Right hindlimb (tissue), 1 donor: ENCODE measurements at places on chromosomes 3 and 15.
A peak's percentile ranks its signal among the peaks of the same experiment; 100 is the strongest.

- DNase-seq: no peak
These were observed 212.2 kb downstream of the RBMS3 start for GRCh38 chr3:29493109-29493508.

DNA sequence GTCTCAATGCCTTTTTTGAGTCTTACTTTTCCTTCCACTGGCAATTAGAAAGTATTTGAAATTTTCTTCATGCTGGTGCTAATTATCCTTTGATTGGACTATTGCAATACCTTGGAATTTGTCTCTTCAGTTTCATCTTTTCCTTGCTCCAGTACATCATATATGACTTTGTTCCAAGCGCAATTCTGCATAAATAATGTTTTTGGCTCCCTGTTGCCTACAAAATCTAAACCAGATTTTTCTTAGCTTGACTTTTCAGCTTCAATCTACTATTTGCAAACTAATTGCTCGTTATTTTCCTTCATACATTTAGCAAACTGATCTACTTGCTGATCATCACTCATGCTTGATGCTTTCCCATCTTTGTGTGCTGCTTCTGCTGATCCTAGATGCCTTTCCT is 230.8 kb upstream of the GPR149 start:
- DNase-seq: no peak

GRCh38 chr3:168951368-168951767 is 712.1 kb downstream of the MECOM start:
- no peak for DNase-seq

DNA sequence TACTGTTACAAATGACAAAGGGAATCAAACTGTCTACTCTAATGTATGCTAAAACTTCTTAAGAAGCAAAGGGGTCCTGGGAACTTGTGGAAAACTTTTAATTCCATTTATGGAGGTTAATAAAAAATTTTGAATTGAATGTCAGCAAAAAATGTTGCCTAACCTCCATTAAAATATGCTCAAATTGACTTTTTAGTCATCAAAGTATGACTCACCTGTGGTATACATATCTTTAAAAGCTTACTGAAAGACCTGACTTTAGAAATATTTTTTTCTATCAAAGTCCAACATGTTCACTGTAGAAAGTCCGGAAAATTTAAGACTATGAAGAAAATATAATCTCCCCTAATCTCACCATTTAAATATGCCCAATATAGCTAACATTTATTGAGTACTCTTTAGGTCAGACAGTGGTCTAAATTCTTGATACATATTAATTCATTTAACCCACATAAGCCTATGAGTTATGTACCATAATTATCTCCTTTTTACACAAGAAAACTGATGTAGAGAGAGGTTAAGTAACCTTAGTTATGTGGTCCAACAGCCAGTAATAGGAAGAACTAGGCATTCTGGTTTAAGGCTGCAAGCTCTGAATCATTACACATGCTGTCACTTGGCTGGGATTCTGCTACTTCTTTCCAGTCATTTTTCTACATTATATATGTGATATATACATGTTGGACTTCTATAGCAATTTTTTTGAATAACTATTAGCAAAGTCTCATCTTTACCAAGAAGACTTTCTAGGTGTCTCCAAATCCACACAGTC is 83.6 kb downstream of the PDZRN3 start:
- DNase-seq: no peak

GRCh38 chr15:93007994-93008393 is 81.0 kb downstream of the RGMA start:
- no peak for DNase-seq

DNA sequence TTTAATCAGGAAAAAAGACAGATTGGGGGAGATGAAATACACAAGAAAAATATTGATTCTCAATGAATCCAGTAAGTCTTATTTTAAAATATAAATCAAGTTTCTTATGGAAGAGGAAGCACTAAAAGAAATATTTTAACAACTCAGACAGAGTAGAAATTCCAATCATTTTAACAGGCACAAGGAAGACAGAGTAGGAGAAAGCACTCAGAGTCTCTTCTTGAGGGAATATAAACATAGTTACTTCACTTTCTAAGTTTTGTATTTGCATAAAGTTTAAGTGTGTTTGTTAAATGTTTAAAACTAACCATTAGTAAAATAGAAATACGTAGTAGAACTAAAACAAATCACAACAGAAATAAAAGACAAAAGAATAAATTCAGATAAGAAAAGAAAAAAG is 24.5 kb upstream of the RTP4 start:
- DNase-seq: no peak

DNA sequence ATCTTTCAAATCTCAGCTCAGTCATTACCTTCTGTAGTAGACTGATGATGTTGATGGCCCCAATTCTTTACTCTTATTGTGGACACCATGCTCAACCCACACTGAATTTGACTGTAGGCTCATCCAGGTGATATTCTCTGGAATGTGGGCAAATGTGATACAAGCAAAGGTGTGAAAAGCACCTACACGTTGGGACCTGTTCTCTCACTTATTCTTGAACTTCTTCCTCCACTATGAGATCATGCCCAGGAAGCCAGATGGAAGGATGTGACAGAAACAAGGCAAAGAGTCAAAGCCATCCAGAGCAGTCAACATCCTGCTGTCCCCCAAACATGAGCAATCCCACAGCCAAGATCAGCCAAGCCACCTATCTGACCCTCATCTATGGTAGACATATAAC is 471.2 kb upstream of the UBE2E2 start:
- DNase-seq: no peak

DNA sequence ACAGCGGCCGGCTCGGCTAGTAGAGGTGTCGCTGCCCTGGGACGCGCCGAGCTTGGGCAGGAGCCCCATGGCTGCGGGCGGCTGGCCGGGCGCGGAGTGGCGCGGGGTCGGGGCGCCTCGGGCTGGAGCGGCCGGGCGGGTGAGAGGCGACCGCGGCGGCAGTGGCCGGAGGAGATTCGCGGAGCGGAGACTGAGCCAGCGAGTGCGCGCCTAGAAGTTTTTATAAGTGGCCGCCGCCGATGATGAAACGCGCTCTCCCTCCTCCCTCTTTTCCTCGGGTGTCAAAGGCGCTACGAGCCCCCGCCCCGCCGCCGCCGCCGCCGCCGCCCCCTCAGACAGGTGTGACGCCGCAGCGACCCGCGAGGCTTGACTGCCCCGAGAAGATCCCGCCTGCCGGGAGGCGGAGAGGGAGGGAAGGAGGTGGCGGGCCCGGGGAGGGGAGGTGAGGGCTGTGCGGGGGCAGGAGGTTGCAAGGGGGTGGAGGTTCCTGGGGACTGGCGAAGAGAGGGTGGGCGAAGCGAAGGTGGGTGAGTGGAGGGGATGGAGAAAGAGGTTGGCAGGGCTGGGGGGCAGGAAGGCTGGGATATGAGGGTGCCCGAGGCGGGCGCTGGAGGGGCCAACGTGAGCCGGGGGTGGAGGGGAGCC is at the start of gene SLCO2A1:
Gene SLCO2A1, minus strand, starts transcription at position 192 of the 645 bp plus-strand sequence. Its CDS starts 123 bp downstream, at position 69.
- peak; percentile 59 for DNase-seq

- no peak for DNase-seq
These were observed 10.3 kb upstream of the CCR8 start for GRCh38 chr3:39319249-39319648.

DNA sequence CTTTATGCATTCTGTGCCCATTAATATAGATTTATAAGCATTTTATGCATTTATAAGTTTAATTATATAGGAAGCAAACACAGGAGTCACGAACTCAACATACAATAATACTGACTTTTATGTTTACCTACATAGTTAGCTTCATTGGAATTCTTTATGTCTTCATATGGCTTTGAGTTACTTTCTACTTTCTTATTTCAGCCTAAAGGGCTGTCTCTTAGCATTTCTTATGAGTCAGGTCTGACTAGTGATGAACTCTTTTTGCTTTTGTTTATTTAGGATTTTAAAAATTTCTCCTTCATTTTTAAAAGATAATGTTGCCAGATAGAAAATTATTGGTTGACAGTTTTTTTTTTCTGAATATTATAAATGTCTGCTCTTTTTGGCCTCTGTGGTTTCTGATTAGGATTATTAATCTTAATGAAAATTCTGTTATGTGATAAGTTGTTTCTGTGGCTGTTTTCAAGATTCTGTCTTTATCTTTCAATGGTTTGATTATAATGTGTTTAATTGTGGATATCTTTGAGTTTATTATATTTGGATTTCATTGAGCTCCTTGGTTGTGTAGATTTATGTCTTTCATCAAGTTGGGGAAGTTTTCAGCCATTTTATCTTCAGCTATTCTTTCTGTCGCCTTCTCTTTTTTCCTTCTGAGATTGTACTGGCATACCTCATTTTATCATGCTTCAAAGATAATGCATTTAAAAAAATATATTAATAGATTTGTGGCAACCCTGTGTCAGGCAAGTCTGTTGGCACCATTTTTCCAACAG is 54.3 kb downstream of the ATP2C1 start:
- no peak for DNase-seq

DNA sequence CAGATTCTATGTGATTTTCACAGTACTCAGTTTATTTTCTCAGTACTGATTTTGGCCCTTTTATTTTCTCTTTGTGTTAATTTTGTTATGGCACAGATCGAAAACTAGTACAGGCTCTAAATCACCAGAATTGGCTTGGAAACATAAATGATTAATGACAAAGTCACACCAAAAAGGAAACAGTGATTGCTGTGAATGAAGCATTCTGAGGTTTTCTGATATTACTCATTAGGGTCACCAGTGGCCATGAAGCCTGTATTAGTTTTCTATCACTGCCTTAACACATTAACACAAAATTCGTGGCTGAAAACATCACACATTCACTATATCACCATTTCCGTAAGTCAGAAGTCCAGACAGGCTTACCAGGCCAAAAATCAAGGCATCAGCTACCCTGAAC is 343.0 kb upstream of the THRB start:
- no peak for DNase-seq

DNA sequence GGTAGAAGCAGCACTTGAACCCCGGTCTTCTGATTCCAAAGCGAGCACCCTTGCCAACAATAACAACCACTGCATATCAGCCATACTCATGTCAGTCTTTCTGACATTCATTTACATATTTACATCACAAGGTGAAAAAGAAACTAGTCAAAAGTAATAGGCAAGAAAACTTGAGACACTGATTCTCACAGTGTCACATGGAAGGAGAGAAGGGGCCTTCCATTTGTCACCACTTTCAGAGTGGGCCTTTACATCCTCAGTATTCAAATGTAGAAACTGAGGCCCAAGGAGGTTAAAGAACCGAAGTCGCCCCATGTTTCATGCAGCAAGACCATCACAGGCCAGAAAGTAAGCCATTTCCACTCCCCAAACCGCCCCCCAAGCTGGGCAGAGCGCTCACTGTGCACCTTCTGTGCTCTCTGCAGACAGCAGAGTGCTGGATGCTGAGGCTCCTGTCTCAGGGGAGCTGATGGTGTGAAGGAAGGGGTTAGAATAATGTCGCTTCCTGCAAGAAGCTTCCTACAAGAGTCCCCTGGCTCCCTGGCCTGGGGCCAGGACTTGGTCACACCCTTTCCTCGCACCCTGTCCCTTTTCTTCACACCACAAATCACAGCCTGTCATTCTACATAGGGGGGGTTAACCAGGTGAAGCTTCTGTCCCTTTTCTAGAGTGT is 260.1 kb downstream of the UACA start:
- DNase-seq: no peak

DNA sequence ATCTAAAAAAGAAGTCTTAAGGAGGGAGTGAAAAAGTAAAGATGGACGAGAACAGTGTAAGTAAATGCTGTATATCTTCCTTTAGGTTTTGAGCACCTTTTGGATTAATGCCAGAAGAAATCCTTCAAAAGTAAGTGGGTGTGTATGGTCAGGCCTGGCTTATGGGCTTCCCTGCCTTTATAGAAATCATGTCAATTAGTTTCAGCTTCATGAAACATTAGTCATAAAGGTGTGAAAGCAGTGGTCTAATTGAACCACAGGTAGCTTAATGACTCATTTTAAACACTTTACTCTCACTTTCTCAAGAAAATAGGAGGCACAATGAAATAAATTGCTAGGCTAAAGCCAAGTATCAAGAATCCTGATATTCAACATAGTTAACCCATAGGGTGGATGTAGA is 467.4 kb upstream of the DPPA4 start:
- no peak for DNase-seq

DNA sequence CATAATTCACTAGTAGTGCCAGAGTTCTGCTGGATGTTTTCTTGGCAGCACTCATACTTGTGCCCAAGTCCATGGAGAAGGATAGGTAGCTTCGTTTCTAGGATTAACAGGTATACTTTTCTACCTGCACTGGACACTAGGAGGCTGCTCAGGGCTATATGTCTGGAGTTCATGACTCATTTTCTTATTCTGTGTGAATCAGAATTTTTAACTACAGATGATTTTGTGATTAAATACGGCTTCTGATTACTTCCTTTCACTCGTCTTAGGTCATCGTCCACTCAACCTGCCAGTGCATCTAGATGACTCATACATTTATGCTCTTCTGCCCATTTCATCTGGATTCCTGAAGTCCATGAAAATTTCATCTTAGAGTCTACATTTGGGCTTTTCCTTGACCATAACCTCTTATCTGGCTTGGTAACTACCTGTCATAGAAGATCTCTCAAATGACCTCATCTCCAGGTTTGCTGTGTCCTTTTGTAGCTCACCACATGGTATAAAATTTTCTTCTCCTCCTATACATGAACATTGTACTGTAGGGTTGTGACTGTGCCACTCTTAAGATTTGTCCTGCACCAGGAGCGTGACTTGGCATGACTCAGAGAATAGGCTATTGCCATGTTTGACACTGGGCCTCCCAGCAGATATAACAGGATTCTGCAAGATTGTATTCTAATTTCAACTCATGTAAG is 66.7 kb upstream of the GCSAM start:
- DNase-seq: no peak

- no peak for DNase-seq
These were observed 48.3 kb downstream of the MRPL3 start for GRCh38 chr3:131454501-131454900.

- no peak for DNase-seq
These were observed 412.0 kb upstream of the NR2F2 start for GRCh38 chr15:95918525-95918924.

- no peak for DNase-seq
These were observed 49.3 kb downstream of the HACD2 start for GRCh38 chr3:123535580-123535979.

- DNase-seq: no peak
These were observed 12.3 kb upstream of the INO80 start for GRCh38 chr15:41128174-41128902.

DNA sequence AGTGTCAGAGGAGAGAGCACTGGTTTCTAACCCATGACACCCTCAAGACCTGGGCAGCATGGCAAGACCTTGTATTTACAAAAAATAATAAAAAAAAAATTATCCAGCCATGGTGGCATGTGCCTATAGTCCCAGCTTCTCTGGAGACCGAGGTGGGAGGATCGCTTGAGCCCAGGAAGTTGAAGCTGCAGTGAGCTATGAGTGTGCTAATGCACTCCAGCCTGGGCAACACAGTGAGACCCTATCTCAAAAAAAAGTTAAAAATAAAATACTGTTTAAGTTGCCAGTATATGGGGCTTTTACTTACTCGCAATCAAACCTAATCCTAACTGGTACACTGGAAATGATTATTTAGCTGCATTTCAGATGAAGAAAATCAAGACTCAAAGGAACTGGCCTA is 20.2 kb downstream of the ILDR1 start:
- DNase-seq: no peak

- DNase-seq: peak; percentile 82
These were observed 631 bp downstream of the NKTR start for GRCh38 chr3:42600958-42601675.

- peak; percentile 6 for DNase-seq
These were observed 42.8 kb downstream of the ALDH1L1 start for GRCh38 chr3:126137490-126138130.
